Amygdala (tissue), 56 donors: ENCODE measurements at places on chromosomes 2 and 18.

GRCh38 chr2:48144777-48145176 lies 238.5 kb upstream of the FBXO11 start:
- DNase-seq, result no peak

DNA sequence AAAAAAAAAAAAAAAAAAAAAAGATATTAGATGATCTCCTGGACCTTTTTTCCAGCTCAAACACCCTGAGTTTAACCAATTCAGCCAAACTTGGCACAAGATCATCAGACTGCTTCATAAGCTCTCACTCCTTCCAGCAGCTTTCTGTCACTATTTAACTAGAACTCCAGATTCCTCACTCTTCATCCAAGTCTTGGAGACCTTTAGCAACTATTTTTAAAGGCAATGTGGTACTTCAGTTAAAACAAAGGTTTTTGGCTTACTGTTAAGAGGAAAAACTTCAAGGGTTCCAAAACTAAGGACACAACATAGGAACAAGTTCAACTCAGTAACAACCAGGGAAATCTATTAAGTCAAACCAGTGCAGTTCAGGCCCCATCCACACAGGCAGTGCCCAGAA lies 23.2 kb downstream of the LAMA1 start:
- no peak for DNase-seq

DNA sequence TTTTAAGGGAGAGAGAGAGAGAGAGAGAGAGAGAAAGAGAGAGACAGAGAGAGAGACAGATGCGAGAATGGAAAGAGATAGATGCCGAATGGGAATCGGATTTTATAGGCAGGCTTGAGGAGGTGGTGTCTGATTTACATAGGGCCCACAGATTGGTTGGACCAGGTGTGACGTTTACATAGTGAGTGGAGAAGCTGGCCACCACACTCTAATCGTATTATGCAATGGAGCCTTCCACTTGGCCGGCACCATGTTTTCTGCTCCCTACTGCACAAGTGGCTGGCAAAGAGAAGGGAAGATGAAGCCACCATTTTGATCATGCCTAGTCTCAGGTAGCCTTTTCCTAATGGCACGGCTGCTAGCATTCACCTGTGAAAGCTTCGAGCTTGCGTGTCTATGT lies 33.9 kb downstream of the CD8B2 start:
- no peak for DNase-seq

DNA sequence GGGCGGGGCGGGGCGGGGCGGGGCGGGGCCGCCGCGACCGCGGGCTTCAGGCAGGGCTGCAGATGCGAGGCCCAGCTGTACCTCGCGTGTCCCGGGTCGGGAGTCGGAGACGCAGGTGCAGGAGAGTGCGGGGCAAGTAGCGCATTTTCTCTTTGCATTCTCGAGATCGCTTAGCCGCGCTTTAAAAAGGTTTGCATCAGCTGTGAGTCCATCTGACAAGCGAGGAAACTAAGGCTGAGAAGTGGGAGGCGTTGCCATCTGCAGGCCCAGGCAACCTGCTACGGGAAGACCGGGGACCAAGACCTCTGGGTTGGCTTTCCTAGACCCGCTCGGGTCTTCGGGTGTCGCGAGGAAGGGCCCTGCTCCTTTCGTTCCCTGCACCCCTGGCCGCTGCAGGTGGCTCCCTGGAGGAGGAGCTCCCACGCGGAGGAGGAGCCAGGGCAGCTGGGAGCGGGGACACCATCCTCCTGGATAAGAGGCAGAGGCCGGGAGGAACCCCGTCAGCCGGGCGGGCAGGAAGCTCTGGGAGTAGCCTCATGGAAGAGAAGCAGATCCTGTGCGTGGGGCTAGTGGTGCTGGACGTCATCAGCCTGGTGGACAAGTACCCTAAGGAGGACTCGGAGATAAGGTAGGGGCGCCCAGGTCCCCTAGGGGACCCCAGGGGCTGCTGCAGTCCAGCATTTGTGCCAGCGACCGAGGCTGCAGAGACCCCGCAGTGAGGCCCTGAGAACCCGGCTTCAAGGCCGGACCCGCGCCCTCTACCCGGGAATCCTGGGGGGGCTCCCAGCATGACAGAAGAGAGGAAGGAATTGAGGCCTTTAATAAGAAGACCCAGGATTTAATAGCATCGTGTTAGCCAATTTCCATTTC lies at the start of gene KHK:
TSS of gene KHK (plus strand) at position 49 of the 870 bp plus-strand sequence. CDS start at position 537, 488 bp downstream.
- no peak for DNase-seq
